Mesothelial cell of epicardium (in vitro differentiated cells): ENCODE measurements at places on chromosomes 2 and 18. TPM values are rescaled to one million over a fixed set of nuclear protein-coding genes. Genes with fewer than 3 reads are reported as not detected.

Gene SPDYA
- total RNA-seq: 1.3 to 2.0 TPM (median 1.7 TPM) in 3 replicates

Gene UPP2
- not detected in 3 replicates for total RNA-seq

DNA sequence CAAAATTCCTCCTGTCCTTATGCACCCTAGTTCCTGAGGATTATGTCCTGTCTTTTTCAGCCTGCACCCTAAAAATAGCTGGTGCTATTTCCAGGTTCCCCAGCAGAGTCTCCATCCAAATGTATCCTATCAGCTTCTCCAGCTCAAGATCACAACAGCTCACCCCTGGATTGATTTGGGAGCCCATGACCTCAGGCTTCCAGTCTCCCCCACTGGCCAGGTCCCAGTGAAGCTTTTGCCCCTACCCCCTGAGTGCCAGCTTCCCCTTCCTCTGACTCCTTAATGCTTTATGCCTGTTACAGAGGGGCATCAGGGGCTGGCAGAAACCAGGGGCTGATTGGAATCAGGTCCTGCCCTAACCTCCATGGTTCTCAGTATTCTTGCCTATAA lies 76.9 kb upstream of the DAPL1 start:
- H3K4me3 ChIP-seq: no peak overlapping the region
- H3K4me1 ChIP-seq: peaks cover 5% of the 10 kb centered on the region
- no peaks in the 10 kb centered on the region for H3K27me3 ChIP-seq
- H3K27ac ChIP-seq: no peak overlapping the region
- DNase-seq: no peak

DNA sequence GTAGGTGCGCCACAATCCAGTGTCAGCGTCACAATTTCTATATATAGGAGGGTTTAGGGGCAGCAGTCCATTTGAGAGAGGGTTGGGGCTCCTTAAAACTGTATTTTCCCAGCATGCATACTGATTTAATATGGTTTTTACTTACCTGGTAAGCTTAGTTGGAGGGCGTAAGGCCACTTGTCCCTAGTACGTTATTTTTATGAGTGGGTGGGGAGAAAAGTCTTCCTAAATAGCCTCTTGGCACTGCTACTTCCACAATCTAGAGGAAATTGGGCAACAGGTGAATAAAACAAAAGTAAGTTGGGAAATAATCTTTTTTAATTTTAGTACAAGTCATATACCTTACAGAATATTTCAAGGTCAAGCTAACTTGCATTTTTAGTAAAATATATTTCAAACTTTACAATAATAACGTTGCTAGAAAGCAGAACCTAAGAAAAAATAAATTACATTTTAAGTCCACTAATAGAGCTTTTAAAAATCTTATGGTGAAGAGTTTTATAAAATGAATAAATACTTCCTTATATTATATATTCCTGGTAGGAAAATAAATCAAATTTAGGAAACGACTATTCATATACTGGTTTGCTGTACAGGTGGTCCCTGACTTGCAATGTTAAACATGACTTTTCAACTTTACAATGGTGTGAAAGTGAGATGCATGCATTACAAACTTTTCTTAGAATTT lies 20.9 kb downstream of the DHRS9 start:
- no peaks in the 10 kb centered on the region for H3K36me3 ChIP-seq
- no peaks in the 10 kb centered on the region for H3K4me1 ChIP-seq
- no peak overlapping the region for H3K27ac ChIP-seq
- H3K4me3 ChIP-seq: no peak overlapping the region
- DNase-seq: no peak

DNA sequence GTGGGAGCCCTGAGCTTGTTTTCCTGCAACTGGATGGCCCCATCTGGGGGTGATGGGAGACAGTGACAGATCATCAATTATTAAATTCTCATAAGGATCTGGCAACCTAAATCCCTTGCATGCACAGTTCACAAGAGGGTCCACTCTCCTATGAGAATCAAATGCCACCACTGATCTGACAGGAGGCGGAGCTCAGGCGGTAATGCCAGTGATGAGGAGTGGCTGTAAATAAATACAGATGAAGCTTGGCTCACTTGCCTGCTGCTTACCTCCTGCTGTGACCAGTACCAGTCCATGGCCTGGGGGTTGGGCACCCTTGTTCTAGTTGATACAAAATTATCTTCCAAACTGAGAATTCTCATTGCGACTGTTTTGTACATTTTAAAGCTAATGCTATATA lies 258.6 kb downstream of the CTNNA2 start:
- no peaks in the 10 kb centered on the region for H3K27me3 ChIP-seq
- H3K36me3 ChIP-seq: no peaks in the 10 kb centered on the region
- no peaks in the 10 kb centered on the region for H3K4me1 ChIP-seq
- no peak overlapping the region for H3K27ac ChIP-seq
- H3K4me3 ChIP-seq: no peak overlapping the region
- no peak for DNase-seq

GRCh38 chr2:141714496-141714895 lies 416.3 kb downstream of the LRP1B start:
- H3K4me3 ChIP-seq: no peak overlapping the region
- no peaks in the 10 kb centered on the region for H3K27me3 ChIP-seq
- peak overlapping the region; percentile 49 for H3K27ac ChIP-seq
- no peak for DNase-seq
- no peaks in the 10 kb centered on the region for H3K36me3 ChIP-seq
- H3K4me1 ChIP-seq: peaks cover 22% of the 10 kb centered on the region

GRCh38 chr2:121405233-121405632 lies 120.2 kb upstream of the TFCP2L1 start:
- H3K27me3 ChIP-seq: no peaks in the 10 kb centered on the region
- H3K27ac ChIP-seq: no peak overlapping the region
- DNase-seq: no peak
- peaks cover 36% of the 10 kb centered on the region for H3K36me3 ChIP-seq

GRCh38 chr2:46802665-46803546 lies 112.7 kb downstream of the MCFD2 start:
- no peaks in the 10 kb centered on the region for H3K36me3 ChIP-seq
